DMS 273 treated with DMSO at 0.1 percent for 48 hours (cell line): ENCODE measurements at places on chromosomes 2 and 18.

DNA sequence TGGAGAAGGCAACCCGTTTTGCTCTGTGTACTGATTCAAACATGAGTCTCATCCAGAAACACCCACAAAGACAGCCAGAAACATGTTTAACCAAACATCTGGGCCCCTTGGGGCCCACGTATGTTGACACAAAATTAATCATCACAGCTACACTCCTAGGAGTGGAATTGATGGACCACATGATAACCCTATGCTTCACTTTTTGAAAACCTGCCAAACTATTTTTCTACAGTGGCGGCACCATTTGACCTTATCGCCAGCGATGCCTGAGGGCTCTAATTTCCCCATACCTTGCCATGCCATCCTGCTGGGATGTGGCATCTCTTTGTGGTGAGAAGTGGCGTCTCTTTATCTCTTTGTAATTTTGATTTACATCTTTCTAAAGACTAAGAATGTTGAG, 38.5 kb downstream of the PSMG2 start:
- no peak for DNase-seq

DNA sequence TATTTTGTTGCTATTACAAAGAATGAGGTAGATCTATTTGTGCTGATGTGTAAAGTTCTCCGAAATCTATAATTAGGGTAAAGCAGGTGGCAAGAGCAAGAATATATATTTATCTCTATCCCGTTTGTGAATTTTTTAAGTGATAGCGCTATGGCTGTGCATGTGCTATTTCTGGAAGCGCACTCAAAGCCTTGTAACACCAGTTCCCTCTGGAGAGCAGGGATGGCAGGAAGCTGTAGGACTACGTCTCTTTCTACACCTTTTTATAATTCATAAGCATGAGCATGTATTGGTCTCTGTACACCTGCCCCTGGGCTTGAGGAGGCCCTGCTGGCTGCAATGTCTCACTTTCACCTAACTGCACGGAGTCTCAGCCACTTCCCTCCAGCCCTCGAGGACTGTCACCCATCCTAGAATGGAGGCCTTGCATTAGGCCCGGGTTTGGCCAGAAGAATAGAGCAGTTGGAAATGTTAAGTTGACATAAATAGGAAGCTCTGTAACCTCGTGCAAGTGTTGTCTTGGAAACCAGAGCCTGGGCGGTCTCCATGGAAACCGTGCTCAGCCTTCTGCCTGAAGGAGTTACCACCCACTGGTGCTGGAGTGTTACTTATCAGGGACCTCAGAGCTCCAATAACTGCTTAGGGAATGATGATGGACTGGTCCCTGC, 20.9 kb downstream of the ITM2C start:
- no peak for DNase-seq

GRCh38 chr2:131032393-131032836, 60.8 kb downstream of the FAM168B start:
- DNase-seq = no peak

GRCh38 chr2:197011021-197011417, 84.5 kb upstream of the PGAP1 start:
- no peak for DNase-seq

GRCh38 chr18:61602836-61603235, 269.6 kb downstream of the CDH20 start:
- DNase-seq = no peak

DNA sequence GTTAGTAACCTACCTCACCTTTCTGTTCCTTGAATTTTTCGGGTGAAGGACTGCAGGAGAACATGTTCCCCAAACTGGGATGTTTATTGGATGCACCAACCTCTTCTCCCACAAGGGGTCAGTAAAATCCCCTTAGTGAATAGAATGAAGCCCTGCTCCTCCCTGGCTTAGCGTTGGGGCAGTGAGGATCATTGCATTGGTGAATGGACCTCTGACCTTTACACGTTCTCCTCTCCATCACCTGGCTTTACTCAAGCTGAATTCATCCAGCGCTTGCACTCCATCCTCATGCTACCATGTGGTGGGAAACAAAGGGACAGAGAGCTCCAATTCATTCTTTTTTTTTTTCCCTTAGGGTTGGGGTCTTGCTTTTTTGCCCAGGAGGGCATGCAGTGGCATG, 157.2 kb downstream of the MIB1 start:
- peak; percentile 17 for DNase-seq

DNA sequence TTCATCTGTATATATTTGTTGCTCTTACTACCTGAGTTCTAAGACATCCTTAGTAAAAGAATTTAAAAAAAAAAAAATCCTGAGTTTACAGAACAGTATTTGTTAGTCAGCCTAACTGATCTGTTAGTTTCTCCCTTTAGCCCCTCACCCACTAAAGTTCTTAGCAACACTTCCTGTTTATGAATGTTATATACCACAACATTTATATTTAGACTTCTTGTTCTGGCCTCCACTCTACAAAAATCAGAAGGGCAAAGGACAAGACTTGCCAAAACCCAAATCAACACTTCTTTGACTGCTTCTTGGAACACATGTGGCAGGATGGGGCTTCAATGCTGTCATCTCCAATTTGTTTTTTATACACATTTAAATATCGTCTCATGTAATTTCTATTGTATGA, 71.1 kb downstream of the MGAT5 start:
- DNase-seq = no peak

DNA sequence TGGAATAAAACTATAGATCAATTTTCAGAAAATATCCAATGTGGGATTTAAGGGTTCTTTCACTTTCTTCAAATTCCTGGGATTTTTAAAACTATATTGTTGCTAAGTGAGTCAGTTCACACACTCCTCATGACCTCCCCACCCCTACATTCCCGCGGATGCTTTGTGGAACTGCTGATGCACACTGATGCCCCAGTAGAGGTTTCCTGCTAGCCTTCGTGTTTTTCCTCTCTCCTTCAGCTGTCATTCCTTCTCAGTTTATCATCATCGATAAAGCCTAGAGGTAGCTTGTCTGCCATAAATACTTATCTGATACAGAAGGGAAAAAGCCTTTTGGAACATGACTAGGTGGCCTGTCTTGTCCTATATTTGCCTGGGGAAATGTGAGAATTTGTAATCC, 67.4 kb upstream of the GALNT5 start:
- DNase-seq = no peak

DNA sequence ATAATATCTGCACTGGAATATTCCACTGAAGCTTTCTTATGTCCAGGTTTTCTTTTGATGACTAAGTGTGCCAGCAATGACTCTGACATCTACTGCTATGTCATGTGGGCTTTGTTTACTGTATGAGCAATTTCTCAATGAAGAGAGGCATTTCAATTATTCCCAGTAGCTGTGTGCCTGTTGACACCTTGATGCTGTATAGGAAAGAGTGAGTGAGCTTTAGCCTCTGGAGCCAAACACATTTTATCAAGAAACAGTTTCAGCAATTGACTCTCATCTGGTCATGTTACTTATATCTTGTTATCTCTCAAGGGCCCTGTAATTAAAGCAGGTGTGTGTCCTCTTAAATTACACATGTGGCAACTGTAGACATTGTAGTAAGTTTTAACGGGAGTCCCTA, 493.2 kb upstream of the FANCL start:
- no peak for DNase-seq

DNA sequence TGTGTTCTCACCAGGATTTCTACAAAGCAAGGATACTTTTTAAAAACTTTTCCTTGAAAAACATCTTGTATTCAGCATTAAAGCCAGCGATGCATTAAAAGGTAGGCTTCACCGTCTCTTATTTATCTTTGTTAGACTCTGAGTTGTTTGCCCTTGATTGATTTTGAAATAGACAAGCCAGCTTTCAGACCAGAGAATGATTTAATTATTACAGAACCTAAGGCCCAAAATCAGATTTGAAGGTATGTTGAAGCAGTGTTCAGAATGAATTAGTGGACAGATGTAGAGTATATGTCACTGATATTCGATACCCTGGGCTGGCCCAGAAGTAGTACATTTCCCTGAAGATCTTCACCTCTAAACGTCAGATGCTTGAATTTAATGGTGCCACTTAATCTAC, 136.4 kb downstream of the THSD7B start:
- peak; percentile 85 for DNase-seq

GRCh38 chr2:101310834-101311695, 2.6 kb upstream of the RNF149 start:
- no peak for DNase-seq

DNA sequence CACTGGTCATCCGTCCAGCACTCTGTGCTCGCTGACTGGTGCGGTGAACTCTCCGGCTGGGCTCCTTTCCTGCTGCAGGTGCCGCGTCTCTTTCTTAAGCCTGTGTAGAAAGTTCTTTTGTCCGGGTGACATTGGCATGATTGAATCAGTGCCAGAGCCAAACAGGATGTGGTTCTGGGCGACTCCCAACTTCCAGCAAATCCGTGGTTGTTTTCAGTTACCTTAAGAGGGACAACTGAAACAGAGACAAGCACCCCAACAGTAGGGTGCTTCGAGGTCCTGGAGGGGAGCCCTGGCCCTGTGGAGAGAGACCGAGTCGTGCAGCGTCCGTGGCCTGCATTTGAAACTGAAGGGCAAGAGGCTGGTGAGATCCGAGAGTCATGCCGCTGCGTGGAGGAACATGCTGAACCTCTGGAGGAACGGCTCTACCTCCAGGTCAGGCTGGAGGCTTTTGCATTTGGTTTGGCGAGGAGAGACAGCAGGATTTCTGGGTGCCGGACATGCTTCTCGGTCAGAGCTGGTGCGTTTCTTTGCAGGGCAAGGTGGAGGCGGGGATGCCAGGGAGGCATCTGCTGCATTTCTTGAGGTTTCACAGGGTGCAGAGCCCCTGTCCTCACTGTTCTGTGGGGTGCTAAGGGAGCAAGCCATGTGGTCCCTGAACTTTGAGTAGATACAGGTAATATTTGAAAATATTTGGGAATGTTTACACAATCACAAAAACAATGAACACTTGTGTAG, 26.8 kb downstream of the SH3BP4 start:
- no peak for DNase-seq

DNA sequence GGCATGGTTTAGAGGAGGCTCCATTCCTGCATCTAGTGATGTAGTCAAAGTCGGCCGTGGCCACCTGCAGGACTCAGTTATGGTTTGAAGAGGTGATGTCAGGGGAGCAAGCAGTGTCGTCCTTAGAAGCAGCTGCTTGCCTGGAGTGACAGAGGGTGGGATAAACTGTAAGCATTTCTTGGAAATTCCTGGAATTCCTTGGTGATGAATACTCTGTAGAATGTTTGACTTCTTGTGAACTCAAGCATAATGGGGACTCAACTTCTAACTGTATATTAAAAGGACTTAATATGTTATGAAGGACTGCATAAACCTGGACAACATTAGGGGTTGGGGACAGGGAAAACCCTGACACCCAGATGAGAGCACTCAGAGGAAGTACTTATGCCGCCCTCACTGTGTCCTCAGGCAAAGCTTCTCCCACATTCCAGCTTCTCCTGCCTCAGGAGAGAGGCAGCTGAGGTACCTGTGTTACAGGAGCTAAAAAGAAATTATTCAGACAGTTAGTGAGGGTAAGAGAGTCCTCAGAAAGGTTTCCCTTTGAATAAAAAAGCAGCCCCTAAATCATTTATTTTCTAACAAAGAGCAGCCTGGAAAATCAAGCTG, 459.9 kb upstream of the CELF4 start:
- DNase-seq = no peak

DNA sequence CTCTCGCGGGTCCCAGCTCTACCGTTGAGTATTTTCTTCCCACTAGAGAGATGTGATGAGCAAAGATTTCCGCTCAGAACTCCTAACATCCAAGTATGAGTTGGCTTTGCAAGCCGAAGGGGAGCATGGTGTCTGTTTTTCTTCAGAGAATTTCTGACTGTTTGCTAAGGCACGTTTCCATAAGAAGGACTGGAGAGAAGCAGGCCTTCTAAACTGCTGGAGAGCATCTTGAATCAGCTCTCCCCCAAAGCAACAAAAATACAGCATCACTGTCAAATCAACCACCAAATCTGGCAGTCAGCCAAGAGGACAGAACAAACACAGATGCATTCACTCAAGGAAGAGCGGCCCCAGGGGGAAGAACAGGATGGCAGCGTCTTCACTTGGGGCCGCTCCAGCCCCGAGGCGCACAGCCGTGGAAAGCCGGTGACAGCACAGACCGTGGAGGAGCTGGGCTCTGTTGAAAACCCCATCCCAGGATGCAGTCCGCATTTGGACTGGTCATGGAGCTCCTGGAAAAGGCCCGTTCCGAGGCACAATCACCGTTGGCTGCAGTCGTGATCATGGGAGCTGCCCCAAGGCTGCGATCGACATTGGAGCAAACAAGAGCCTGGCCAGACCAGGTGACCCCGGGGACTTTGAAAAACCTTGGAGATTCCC, 101.4 kb downstream of the NFATC1 start:
- no peak for DNase-seq

DNA sequence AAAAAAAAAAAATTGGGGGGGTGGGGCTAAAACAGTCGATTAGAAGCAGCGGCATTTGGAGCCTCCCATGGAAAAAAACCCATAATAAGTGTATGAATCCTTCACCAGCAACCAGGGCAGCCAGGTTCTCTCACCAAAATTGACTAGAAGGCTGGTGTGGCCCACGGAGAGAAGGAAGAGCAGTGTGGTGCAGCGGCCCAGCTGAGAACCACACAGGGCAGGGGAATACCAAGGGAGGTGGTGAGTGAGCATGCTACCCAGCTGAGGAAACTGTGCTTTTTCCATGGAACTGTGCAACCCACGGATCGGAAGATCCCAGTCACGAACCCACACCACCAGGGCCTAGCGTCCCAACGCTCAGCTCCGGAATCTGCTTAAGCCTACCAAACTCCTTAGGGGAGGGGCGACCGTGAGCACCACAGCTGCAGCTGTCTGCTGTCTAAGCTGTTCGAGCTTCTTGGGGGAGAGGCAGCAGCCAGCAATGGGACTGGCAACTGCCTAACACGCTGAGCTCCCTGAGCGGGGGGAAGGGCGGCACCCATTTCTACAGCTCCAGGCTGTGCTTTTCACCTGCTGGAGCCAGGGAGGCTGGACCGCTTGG, 1037.2 kb upstream of the ACVR2A start:
- no peak for DNase-seq

DNA sequence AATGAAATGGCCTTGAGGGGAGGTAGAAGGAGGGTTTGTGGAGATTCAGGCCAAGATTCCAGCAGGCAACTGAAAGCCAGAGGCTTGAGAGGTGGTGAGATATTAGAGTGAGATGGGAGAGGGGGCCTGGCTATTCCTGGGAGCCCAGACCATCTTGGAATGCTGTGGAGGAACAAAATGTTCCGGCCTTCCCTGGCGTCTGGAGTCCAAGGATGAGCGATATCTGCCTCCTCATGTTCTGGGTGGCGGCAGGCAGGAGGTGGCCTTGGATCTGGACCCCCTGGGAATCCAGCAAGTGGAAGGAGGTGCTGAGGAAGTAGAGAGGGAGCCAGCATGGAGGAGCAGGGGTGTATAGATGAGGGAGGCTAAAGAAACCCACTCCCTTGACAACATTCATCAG, 335.9 kb downstream of the CYP26B1 start:
- no peak for DNase-seq

DNA sequence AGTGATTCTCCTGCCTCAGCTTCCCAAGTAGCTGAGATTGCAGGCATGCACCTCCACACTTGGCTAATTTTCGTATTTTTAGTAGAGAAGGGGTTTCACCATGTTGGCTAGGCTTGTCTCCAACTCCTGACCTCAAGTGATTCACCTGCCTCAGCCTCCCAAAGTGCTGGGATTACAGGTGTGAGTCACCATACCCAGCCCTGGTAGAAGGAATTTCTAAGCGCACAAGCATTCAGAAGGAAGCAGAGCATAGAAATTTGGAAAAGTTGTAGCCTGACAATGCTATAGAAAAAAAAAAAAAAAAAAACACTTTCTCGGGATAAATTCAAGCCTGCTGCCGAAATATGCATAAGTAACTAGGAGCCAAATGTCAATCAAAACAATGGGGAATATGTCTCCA, 249.4 kb downstream of the GRB14 start:
- no peak for DNase-seq

- DNase-seq = no peak
Observed at GRCh38 chr18:68738564-68738963, 23.7 kb upstream of the TMX3 start.
